Effector CD8-positive, alpha-beta T cell (primary cell): ENCODE measurements at places on chromosomes 7 and 10.

DNA sequence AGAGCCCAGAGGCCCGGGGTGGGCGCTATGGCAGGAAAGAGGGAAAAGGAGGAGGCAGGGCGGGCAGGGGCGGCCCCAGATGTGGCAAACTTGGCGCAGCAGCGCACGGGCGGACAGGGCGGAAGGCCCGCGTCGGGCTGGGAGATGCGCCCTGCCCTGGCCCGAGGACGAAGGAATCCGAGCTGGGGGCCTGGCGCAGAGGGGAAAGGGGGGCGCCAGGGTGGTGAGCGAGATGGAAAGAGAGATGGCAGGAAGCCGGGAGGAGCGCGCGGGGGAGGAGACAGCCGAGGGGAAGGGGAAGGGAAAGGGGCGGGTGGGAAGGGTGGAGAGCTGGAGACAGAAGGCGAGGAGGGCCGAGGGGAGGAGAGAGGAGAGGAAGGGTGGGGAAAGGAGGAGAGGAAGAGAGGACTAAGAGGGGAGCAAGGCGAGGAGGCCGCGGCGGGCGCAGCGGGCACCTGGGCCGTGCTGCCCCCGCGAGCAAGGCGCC is at the start of gene MARVELD1:
MARVELD1 (plus strand) TSS at position 392 of the 487 bp plus-strand sequence. CDS start 147 bp downstream, outside the sequence.
- no peak for DNase-seq

- no peak for DNase-seq
Observed at GRCh38 chr7:146764458-146764857, 647.9 kb downstream of the CNTNAP2 start.

- no peak for DNase-seq
Observed at GRCh38 chr7:41750661-41751540, 48.0 kb upstream of the INHBA start.

GRCh38 chr10:132547421-132547861 is 9.9 kb downstream of the INPP5A start:
- DNase-seq, result peak; percentile 15

DNA sequence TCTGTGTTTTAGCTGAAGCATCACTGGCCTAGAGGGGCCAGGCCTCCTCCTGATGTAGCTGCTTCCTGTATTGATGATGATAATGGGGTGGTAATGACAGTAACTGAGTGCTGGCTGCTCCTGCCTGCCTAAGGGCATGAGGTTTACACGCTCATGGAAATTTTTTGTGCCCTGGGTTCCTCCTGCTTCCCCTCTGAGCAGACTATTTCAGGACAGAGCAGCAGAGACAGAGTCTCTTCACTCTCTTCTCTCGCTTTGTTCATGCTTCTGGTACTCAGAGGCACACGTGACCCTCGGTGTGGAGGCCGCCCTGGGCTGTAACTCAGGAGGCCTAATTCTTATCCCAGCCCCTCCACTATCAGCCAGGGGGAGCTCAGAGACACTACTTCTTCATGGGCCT is 27.9 kb downstream of the LRRC20 start:
- DNase-seq, result no peak

DNA sequence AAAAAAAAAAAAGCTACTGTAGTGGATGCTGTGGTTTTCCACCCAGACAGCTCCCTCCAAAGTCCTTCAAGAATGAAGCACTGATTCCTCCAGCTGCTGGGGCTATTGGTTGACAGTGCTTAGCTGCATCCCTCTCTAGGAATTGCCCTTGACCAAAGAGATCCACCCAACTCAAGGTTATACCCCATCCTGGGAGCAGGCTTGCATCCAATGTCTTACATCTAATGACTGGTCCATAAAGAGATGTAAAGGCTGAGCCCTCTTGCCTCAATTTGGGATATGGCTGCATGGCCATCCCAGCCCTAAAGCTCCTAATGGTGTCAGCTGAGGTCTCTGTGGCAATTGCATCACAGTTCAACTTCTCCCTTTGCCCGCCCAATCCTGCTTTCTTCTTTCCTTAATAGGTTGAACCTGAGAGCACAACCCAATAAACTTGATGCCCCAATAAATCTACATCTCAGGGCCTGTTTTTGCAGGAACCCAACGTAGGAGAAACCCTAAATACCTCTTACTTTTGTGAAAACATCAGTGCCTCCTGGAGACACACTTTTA is 4.4 kb downstream of the GPR37 start:
- DNase-seq, result no peak

- DNase-seq, result no peak
Observed at GRCh38 chr10:13528875-13529713, at the start of gene BEND7. Gene BEND7, minus strand, starts transcription at chr10:13529014. Its CDS starts 481 bp downstream, at chr10:13528533.

GRCh38 chr10:123645615-123646014 is 20.5 kb upstream of the GPR26 start:
- no peak for DNase-seq

- no peak for DNase-seq
Observed at GRCh38 chr10:58796824-58797223, 284.2 kb downstream of the BICC1 start.

GRCh38 chr7:148434181-148434757 is 156.3 kb upstream of the C7orf33 start:
- DNase-seq, result no peak

DNA sequence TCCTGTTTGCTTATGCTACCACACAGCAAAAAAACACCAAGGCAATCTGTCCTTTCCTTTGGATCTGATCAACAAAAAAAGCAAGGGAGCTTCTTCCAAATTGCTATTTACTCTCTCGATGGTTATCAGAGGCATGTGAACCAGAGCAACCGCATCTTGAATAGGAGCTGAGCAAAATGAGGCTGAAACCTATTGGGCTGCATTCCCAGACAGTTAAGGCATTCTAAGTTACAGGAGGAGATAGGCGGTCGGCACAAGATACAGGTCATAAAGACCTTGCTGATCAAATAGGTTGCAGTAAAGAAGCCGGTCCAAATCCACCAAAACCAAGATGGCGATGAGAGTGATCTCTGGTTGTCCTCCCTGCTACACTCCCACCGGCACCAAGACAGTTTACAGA is 76.8 kb upstream of the FRMD4A start:
- no peak for DNase-seq

DNA sequence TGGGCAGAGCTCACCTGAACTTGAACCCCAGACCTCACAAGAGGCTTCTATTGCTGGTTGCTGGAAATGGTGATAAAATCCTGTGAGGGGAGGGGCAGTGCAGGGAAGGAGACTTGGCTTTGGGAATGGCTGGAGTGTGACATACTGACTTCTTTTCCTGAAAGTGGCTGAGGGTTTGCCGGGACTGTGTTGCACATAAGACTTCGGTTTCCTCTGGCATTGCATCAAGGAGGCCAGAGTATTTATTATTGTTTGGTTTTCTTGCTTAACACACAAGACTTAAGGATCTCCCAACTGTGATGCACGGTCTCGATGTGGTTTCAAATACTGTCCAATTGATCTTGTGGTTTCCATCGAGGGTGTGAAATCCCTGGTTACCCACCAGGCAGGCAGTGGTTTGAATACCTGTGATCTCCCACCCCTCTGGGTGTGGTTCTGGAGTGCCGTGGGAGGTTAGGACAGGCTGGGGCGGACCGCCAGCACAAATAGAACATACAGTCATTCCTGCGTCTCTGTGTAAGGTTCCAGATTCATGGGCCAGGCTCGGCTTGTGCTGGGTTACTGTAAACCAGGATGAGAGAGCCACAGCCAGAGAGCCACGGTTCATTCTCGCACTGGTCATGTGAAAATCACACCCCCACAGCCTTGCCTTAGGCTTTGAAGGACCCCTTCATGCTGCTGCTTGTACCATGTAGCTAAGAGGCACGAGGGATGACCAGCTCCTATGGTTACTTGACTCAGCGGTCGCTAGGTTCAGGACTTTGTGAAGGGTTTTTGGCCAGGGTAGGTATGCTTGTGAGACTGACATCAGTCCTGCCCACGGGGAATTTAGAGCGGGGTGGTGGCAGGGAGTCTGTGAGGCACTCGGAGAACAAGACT is 39.2 kb downstream of the WBP1L start:
- no peak for DNase-seq

DNA sequence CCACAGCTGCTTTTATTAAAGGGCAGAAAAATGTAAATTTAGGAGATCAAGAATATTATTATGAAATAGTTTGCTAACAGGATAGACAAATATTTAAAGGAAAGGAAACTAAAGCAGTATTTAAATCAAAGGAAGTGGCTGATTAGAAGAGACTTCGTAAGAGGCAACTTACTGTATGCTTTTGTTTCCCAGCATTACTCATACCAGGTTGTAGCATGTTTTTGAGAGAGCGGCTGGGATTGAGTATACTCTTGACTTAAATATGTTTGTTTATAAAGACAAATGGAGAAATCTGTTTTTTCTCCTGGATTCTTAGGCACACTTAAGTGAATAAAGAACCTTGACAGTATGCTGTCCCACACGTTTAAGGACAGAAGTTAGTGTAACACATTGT is 293.7 kb downstream of the ZNF248 start:
- no peak for DNase-seq

DNA sequence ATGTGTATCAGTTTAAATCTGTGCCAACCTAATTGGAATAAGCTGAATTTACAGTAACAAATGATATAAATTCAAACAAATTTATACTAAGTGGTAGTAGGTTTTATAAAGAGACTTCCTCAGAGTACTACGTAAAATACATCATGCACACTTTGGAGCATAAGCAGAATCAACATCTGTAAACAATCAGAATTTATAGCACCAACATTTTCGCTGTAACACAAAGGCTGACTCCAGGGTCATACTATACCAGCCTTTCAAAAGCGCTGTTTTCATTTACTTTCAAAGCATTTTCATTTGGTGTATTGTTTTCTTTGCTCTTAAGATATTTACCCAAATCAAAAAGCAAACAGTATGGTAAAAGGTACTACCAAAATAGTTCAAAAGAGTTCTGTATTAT is 29.3 kb upstream of the TMEM168 start:
- DNase-seq, result no peak

GRCh38 chr10:30857803-30858202 is 173.9 kb downstream of the ZNF438 start:
- DNase-seq, result no peak

GRCh38 chr7:64885520-64886240 is 17.4 kb upstream of the ZNF273 start:
- no peak for DNase-seq

GRCh38 chr7:100799037-100799896 is 28.1 kb downstream of the EPHB4 start:
- DNase-seq, result peak; percentile 19

- DNase-seq, result no peak
Observed at GRCh38 chr10:75355706-75356105, 45.9 kb downstream of the ZNF503 start.

DNA sequence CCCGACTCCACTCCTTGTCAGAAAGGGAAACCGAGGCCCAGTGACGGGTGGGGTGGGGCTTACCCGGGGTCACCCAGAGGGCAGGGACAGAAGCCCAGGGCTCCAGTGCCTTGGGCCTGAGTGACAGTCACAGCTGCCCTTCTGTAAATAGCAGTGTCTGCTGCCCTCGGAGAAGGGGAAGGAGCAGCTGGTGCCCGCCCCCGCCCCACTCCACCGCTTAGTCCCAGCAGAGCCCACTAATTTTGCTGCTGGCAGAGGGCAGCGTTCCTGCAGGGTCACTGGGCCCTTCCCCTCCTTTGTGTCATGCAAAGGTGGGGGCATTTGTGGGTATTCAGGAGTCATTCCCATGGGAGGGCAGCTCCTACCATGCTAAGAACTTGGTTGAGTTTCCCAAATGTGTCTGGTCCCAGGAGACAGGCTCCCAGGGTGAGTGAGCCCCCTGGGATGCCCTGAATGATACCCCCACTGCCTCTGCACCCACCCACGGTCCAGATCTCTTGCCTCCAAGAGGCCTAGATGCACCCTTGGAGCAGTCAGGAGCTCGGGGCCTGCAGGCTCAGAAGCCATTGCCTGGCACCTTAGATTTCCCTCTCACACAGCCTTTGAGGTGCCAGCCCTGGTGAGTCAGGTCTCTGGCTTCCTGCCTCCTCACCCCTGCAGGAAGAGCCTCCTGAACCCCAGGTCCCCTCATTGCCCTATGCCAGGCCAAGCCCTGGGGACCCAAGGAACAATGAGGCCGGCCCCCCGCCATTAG is 17.2 kb downstream of the SH2B2 start:
- DNase-seq, result no peak

DNA sequence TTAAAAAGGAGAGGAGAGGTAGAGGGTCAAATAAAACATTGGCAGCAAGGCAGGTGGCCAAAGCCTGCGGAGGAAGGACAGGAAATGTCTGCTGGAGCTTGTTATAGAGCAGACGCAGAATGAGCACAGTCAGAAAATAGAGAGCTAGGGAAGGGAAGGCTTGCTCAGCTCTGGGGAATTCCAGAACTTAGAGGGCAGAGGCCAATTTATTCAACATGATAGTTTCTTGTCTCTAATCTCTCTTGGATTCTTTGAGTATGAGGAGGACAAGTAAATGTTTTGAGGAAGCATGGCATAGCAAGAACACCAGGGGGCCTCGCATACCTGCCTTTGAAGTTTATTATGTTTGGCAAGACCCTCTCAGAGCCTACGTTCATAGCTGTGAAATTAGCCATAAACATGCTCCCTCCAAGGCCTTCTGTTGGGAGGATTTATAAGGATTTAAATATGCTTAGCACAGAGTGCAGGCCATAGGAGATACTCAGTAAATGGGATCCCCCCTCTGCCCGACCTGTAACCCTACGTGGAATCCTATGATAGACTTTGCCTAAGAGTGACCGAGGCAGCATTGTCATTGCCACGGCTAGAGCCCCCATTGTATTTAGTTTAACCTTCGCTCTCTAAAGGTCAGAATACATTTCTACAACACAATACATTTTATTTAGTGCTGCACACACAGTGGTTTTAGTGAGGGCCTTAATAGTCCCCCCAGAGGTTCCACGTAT is 293.9 kb downstream of the CCDC3 start:
- no peak for DNase-seq

GRCh38 chr7:41809940-41810576 is 107.2 kb upstream of the INHBA start:
- no peak for DNase-seq

GRCh38 chr10:75293446-75293820 is 57.7 kb upstream of the COMTD1 start:
- DNase-seq, result no peak

DNA sequence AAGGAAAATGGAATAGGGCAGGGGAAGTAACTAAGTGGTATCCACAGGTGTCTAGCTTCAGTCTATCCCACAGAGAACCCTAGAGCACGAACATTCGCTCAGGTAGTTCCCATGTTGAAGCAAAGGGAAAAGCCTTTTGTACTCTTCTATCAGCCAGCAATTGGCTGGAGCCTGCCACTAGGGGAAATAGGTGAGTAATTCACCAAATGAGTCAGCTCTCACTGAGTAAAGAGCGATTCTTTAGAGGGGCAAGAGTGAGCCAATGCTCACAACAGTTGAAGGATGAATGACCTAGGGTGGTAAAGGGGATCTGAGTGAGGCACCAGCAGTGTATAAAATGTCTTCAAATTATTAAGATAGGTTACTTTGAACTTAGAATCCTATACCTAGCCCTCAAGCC is 94.1 kb upstream of the ZNF800 start:
- no peak for DNase-seq

GRCh38 chr7:148485618-148486017 is 104.9 kb upstream of the C7orf33 start:
- DNase-seq, result no peak

DNA sequence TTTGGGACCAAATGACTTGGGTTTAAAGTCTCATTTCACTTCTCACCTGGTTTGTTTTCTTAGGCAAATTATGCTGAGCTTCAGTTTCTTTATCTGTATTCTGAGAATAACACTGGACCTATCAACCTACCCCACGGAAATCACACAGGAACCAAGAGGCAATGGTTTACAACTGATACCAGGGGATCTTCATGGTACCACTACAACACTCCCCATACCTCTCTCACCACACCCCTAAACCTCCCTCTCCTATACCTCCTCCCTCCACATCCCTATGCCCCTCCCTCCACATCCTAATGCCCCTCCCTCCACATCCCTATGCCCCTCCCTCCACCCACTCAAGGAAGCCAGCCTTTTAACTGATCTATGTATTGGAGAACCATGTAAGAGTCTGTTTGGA is 9.9 kb downstream of the FAM204A start:
- no peak for DNase-seq

- no peak for DNase-seq
Observed at GRCh38 chr7:142158736-142159496, 47.4 kb downstream of the MGAM2 start.
